ENCODE measurements at places on chromosomes 7 and 10. TPM values are rescaled to one million over a fixed set of nuclear protein-coding genes. Genes with fewer than 3 reads are reported as not detected.

GRCh38 chr7:12633582-12633981 is 53.9 kb upstream of the ARL4A start:
- DNase-seq = no peak

GRCh38 chr7:108407676-108408075 is 48.6 kb downstream of the NRCAM start:
- no peak for DNase-seq

- no peak for DNase-seq
Measured at GRCh38 chr10:102134416-102134815, 1.6 kb downstream of the PPRC1 start.

DNA sequence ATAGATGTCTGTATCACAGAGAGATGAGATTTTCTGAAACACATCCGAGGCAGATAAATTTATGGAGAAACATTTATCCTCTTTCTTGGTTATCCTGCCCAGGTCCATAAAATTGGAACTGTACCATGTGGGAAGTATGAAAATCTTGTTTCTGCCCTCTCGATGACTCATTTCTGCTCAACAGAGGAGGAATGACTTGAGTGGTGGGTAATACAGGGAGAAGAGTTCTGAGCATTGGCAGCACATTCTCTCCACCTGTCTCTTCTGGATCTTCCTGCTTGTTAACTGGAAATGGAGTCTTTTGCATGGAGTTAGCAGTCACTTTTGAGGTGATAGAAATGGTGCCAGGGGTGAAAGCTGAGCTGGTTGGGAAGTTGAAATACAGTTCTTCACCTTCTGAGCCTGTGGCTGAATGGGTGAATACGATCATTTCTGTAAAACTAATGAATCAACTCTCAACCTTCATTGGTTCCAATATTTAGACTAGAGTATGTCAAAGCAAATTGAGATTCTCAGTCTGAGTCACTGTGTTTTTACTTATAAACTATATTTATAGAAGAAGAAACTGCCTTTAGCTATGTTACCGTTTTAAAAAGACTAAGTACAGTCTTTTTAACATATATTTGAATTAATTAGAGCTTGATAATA is 945.5 kb downstream of the SORCS3 start:
- no peak for DNase-seq

DNA sequence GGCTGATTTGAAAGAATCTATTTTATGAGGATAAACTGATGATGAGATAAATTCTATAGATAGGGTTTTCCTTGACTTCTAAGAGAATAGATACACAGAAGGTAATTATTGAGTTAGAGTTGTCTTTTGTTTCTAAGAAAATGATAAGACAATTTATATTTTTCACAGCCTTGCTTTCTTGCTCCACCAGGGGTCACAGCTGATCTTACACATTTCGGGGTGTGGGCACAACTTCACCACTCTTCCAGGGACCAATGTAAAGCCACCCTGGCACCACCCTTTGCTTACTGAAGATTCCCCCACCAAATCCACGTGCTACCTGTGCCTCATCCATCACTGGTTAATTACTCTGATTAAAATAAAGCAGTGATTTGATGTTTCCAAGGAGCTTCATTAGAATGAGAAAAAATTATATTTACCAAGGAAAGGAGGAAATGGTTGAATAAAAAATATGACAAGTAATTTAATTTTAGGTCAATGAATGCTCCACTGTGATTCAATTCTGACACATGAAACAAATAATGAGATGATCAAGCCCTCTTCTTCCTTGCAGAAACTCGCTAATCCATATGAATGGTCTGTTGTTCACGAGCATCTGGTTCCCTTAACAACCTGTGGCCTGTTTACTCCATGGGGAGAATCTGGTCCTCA is 177.3 kb upstream of the TNS3 start:
- no peak for DNase-seq

GRCh38 chr10:104688251-104689042 is 47.4 kb downstream of the SORCS3 start:
- DNase-seq = no peak

GRCh38 chr10:123879606-123880257 is 11.9 kb downstream of the CPXM2 start:
- no peak for DNase-seq

- no peak for DNase-seq
Measured at GRCh38 chr10:7006566-7006965, 404.3 kb downstream of the SFMBT2 start.

DNA sequence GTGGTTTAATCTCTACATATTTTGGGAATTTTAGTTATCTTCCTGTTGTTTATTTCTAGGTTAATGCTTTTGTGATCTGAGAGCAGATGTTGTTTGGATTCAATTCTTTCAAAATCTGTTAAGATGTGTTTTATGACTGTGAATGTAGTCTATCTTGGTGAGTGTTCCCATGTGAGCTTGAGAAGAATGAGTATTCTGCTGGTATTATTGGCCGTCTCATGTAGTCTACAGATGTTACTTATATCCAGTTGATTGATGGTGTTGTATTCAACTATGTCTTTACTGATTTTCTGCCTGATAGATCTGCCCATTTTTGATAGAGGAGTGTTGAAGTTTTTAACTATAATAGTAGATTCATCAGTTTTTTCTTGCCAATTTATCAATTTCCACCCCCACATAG is 141.4 kb upstream of the FOXP2 start:
- DNase-seq = no peak

- DNase-seq = peak; percentile 76
Measured at GRCh38 chr10:117216611-117217195, 19.4 kb downstream of the KCNK18 start.

DNA sequence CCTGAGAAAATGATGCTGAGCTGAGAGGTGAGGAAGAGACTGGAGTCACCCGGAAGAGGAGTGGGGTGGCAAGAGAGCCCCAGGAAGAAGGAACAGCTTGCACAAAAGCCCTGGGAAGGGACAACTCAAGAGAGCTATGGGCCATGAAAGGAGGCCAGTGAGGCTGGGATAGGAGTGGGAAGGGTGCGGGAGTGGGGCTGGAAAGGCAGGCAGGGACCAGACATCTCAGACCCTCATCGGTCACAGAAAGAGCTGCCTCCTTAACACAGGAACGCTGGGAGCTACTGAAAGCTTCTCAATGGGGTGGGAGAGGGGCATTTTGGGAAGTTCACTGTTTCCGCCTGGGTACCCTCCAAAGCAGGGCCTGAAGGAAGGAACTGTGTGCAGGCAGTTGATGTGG is 122.0 kb upstream of the UNC5B start:
- no peak for DNase-seq

DNA sequence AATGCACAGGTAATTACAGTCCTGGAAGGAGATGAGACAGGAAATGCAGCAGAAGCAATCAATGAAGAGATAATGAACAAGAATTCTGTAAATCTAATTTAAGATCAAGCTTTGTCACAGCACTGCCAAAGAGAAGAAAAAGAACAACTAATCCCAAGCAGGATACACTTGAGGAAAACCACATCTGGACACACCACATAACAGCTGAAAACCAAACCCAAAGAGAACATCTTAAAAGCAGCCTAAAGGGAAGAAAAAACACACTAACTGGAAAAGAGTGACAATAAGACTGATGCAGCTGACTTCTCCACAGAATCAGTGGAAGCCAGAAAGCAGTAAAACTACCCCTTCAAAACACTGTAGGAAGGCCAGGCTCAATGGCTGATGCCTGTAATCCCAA is 10.2 kb downstream of the CYTH3 start:
- no peak for DNase-seq

- DNase-seq = peak; percentile 21
Measured at GRCh38 chr10:10520491-10521385, 496.9 kb upstream of the CELF2 start.

Gene ARHGAP21
- total RNA-seq = 38.4 TPM

Gene TRIM74
- 4.4 TPM for total RNA-seq

Gene NPY4R2
- not detected for total RNA-seq

Gene WDR91
- total RNA-seq = 39.9 TPM

Gene SEMA3C
- total RNA-seq = 0.08 TPM

Gene MRC1
- 0.08 TPM for total RNA-seq

Gene INTS1
- total RNA-seq = 91.5 TPM

Gene NCOA4
- 41.0 TPM for total RNA-seq

Gene CXCL12
- total RNA-seq = not detected
